ENCODE measurements at places on chromosomes 6 and 20. TPM values are rescaled to one million over a fixed set of nuclear protein-coding genes. Genes with fewer than 3 reads are reported as not detected.

The CTNNBL1 gene
- 66.4 TPM for total RNA-seq

The TMEM244 gene
- total RNA-seq = not detected

The TAGAP gene
- 79.6 TPM for total RNA-seq

The AURKA gene
- 121 TPM for total RNA-seq

The PPIL6 gene
- 0.19 TPM for total RNA-seq

The EYS gene
- not detected for total RNA-seq

The TOX2 gene
- total RNA-seq = 1.6 TPM

The PPARD gene
- 10.8 TPM for total RNA-seq

GRCh38 chr6:32190054-32190851, at the start of gene PBX2:
PBX2 (minus strand) TSS chr6:32190202; CDS start chr6:32189915, 287 bp downstream.
- no peaks in the 10 kb centered on the region for H3K27me3 ChIP-seq
- H3K27ac ChIP-seq = peak within 1 kb of the TSS; percentile 99
- H3K4me3 ChIP-seq = peak within 1 kb of the TSS; percentile 95
- peaks cover 66% of the 10 kb centered on the region for H3K4me1 ChIP-seq

DNA sequence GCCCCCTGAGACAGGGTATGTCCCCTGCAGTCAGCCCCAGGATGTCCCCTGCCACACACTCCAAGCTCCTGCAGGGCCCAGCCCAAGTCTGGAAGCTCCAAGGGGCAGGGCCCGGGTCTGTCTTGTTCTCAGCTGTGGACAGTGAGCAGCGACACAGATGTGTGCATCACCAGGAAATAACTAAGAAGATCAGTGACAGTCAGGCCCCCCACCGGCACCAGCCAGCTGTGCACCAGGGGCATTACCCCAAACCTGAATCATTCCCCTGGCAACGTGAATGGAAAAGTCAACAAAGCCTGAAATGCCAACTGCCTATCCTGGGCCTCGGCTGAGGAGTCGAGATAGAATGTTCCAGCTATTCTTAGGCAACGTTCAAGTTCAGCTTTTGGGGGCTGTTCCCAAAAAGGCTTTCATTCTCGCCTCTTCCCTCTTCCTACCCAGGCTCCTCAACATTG, 105.0 kb downstream of the PREX1 start:
- no peak for DNase-seq
- no peaks in the 10 kb centered on the region for H3K36me3 ChIP-seq
- H3K27me3 ChIP-seq = no peaks in the 10 kb centered on the region
- no peak overlapping the region for H3K4me3 ChIP-seq
- no peak overlapping the region for H3K27ac ChIP-seq

DNA sequence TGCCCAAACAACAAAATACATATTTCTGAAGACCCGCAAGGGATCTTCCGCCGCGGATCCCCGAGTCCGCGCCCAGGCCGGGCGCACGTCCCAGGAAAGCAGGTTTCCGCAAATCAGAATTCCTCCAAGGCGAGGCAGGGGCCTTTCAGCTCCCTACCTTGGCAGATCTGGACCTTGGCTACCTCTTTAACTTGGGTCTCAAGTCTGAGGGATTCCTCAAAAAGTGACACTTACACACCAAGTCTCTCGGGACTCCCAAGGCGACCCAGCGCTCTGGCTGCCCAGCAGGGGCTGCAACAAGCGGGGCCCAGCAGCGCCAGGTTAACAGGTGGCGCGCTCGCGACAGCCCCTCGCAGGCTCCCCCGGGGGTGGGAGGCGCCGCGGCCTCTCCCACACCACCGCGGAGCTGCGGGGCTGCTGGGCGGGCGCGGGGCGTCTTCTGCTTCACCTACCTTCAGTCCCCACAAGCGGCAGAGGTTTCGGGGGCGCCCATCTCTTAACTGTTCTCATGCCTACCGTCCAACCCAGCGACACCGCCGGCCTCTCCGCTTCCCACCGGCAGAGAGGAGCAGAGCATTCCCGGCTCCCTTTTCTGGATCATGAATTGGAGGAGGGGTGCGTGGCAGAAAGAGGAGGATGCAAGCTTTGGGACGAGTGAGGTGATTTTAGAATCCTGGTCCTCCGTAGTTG, 414 bp downstream of the SIM1 start:
- H3K4me3 ChIP-seq = no peak overlapping the region
- peaks cover 18% of the 10 kb centered on the region for H3K36me3 ChIP-seq
- peaks cover 34% of the 10 kb centered on the region for H3K4me1 ChIP-seq
- no peak overlapping the region for H3K27ac ChIP-seq

- peaks cover 35% of the 10 kb centered on the region for H3K36me3 ChIP-seq
- no peak overlapping the region for H3K4me3 ChIP-seq
- no peak for DNase-seq
- no peak overlapping the region for H3K27ac ChIP-seq
- no peaks in the 10 kb centered on the region for H3K4me1 ChIP-seq
Measured at GRCh38 chr6:158758451-158758860, 60.7 kb downstream of the EZR start.

DNA sequence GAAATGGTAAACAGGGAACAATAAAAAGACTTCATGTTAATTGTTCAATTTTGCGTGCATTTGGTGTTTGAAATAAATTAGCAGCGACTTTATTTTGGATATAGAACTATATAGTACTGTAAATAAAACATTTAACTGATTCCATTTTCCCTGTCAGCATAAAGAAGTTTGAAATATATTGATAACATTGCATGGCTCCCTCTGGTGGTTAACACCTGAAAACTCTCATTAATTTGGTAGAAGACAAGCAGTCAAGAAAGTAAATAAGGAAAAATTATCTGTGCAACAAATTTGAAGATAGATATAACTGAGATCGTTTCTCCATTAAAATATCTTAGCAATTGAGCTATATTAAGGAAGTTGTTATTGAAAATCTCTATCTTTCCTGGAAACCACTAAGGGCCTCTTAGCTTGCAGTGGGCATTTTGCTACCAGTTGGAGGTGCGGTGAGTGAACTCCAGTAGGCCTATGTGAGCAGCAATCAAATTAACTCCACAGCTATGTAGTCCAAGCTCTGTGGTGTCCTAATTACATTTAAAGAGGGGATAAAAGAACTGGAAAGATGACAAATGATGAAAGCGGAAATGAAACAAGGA, 435.7 kb upstream of the FKBP1C start:
- H3K36me3 ChIP-seq = no peaks in the 10 kb centered on the region
- no peak overlapping the region for H3K27ac ChIP-seq
- no peak for DNase-seq
- no peaks in the 10 kb centered on the region for H3K4me1 ChIP-seq
- H3K4me3 ChIP-seq = no peak overlapping the region
- H3K27me3 ChIP-seq = no peaks in the 10 kb centered on the region

- H3K27me3 ChIP-seq = peaks cover 4% of the 10 kb centered on the region
- no peak for DNase-seq
- H3K27ac ChIP-seq = no peak overlapping the region
- H3K36me3 ChIP-seq = no peaks in the 10 kb centered on the region
- no peaks in the 10 kb centered on the region for H3K4me1 ChIP-seq
Measured at GRCh38 chr6:46510651-46511050, 19.4 kb upstream of the RCAN2 start.

- H3K27ac ChIP-seq = peak overlapping the region; percentile 15
- peaks cover 27% of the 10 kb centered on the region for H3K4me1 ChIP-seq
- DNase-seq = peak; percentile 55
- H3K4me3 ChIP-seq = no peak overlapping the region
Measured at GRCh38 chr6:73722318-73723060, 26.5 kb downstream of the CD109 start.

GRCh38 chr6:150573041-150573681, 26.5 kb upstream of the PLEKHG1 start:
- DNase-seq = no peak
- H3K27ac ChIP-seq = no peak overlapping the region
- H3K4me3 ChIP-seq = no peak overlapping the region
- no peaks in the 10 kb centered on the region for H3K4me1 ChIP-seq
- H3K27me3 ChIP-seq = peaks cover 31% of the 10 kb centered on the region

DNA sequence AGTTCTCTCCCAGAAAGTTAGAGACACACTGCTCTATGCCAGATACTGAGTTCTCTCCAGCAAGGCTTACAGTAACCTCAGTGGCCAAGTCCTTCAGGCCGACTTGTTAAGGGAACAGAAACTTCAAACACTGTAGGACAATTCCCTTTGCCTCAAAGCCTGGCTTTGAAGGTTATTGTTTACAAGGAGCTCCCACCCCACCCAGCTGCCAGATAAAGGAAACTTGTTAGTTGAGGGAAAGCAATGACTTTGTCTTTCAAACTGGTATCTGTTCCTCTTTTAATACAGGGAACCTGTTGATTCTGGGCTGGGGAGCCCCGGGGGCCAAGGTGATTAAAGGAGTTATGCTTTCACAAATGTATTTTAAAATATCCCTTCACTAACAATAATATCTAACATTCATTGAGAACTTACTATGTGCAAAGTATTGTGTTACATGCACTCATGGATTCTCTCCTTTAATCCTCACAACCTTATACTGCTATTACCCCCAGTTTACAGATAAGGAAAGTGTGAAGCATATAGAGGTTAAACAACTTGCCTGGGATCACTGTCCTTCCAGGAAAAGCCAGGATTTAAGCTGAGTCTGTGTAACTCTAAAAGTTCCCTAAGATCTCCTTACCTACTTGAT, 27.6 kb upstream of the CDKN1A start:
- no peak overlapping the region for H3K4me3 ChIP-seq
- no peaks in the 10 kb centered on the region for H3K36me3 ChIP-seq
- no peaks in the 10 kb centered on the region for H3K4me1 ChIP-seq

GRCh38 chr6:114284281-114284680, 58.5 kb downstream of the HS3ST5 start:
- no peak overlapping the region for H3K27ac ChIP-seq
- H3K4me1 ChIP-seq = no peaks in the 10 kb centered on the region
- peaks cover 3% of the 10 kb centered on the region for H3K27me3 ChIP-seq
- DNase-seq = no peak
- H3K36me3 ChIP-seq = no peaks in the 10 kb centered on the region

DNA sequence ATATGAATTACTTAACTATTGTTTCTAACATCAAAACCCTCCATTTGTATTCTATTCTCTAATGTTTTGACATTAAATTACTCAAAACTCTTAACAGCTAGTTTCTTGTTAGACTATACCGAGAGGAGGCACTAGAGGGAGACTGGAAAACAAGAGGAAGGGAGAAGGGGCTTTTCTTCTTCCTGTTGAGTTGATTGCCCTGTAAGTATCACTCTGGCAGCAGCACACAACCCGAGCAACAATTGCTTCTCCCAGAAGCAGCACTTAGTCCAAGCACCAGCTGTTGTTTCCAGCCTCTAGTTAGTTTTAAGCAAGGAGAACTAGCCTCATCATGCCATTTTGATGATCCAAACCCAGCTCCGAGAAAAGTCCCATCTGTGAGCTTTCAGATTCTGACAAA, 603.8 kb downstream of the PRKN start:
- H3K27ac ChIP-seq = no peak overlapping the region
- no peak overlapping the region for H3K4me3 ChIP-seq
- DNase-seq = no peak
- peaks cover 2% of the 10 kb centered on the region for H3K36me3 ChIP-seq

DNA sequence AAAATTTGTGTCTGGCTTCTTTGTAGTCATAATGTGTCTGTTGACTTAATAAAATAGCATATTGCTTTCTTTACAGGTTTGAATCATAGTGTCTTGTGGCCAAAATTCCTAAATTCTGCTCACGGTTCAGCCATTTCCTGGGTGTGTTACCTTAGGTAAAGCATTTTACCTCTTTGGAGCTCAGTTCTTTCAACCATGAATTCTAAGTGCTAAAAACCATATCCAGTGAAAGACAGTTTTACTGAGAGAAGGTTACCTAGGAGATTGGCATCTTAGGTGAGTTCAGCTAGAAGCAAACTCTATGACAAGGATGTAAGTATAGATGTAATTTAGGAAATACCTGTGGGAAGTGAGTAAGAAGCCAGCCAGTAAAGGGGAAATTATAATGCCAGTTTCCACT, 20.7 kb downstream of the CRYBG1 start:
- no peaks in the 10 kb centered on the region for H3K36me3 ChIP-seq
- no peak for DNase-seq
- H3K27ac ChIP-seq = no peak overlapping the region
- H3K4me3 ChIP-seq = no peak overlapping the region
- H3K27me3 ChIP-seq = peaks cover 7% of the 10 kb centered on the region

DNA sequence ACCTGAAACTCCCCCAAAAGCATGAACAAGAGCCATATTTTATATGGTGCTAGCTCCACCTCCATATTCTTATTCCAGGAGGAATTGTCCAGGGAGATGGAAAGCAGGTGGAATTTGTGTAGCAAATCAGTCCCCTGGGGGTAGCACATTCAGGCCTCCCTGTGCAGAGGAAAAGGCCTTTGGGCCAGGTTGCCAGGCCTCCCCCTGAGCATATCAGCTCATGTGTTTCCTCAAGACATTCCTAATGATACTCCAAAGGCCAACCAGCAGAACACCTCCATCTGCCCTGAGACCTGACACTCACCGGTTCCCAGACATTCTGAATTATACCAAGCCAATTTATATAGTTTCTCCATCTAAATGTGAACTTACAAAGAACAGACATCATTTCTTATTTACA, 2.6 kb upstream of the BANF2 start:
- DNase-seq = no peak
- no peak overlapping the region for H3K4me3 ChIP-seq
- no peak overlapping the region for H3K27ac ChIP-seq
- no peaks in the 10 kb centered on the region for H3K36me3 ChIP-seq
- no peaks in the 10 kb centered on the region for H3K4me1 ChIP-seq

- no peak for DNase-seq
- no peak overlapping the region for H3K4me3 ChIP-seq
- H3K27me3 ChIP-seq = no peaks in the 10 kb centered on the region
- H3K27ac ChIP-seq = no peak overlapping the region
Measured at GRCh38 chr6:72525821-72526510, 95.9 kb upstream of the KCNQ5 start.

- H3K27ac ChIP-seq = no peak overlapping the region
- DNase-seq = no peak
- H3K36me3 ChIP-seq = no peaks in the 10 kb centered on the region
Measured at GRCh38 chr6:33731751-33732282, 14.9 kb downstream of the IP6K3 start.

GRCh38 chr6:161237176-161237575, 36.7 kb downstream of the AGPAT4 start:
- peaks cover 5% of the 10 kb centered on the region for H3K36me3 ChIP-seq
- H3K27me3 ChIP-seq = no peaks in the 10 kb centered on the region
- DNase-seq = no peak
- no peak overlapping the region for H3K27ac ChIP-seq
- peaks cover 16% of the 10 kb centered on the region for H3K4me1 ChIP-seq

GRCh38 chr6:75926293-75927168, 145.9 kb downstream of the IMPG1 start:
- H3K27ac ChIP-seq = no peak overlapping the region
- H3K4me1 ChIP-seq = no peaks in the 10 kb centered on the region
- H3K4me3 ChIP-seq = no peak overlapping the region
- peaks cover 9% of the 10 kb centered on the region for H3K27me3 ChIP-seq
- H3K36me3 ChIP-seq = no peaks in the 10 kb centered on the region
- DNase-seq = no peak

GRCh38 chr6:114707081-114707620, 364.3 kb upstream of the HS3ST5 start:
- no peaks in the 10 kb centered on the region for H3K27me3 ChIP-seq
- no peak overlapping the region for H3K27ac ChIP-seq
- H3K4me1 ChIP-seq = no peaks in the 10 kb centered on the region
- H3K4me3 ChIP-seq = no peak overlapping the region

Measured in activated naive CD4-positive, alpha-beta T cell treated with anti-CD3 and anti-CD28 coated beads for 36 hours (primary cell).